ENCODE measurements at places on chromosomes 16 and 17. TPM values are rescaled to one million over a fixed set of nuclear protein-coding genes. Genes with fewer than 3 reads are reported as not detected.

SKAP1 gene
- polyA plus RNA-seq, result 0.38 TPM

SSTR5 gene
- polyA plus RNA-seq, result 1.3 TPM

DNA sequence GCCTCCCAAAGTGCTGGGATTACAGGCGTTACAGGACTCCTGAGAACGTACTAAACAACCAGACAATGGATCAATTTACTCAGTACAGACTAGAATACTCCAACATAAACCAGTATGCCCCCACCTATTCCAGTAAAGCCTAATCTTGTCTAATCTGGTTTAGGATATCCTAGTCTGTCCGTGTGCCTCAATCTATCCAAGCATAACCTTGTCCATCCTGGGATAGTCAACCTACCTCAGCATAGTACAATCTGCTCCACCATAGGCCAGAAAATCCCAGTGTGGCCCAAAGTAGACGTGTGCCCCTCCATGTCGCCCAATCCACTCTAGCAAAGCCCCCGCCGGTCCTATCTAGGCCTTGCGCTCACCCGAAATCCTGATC lies 625 bp downstream of the DVL2 start:
- DNase-seq, result no peak

GRCh38 chr16:15900901-15901500 lies 12.6 kb upstream of the CEP20 start:
- DNase-seq, result no peak

ZNF263 gene
- polyA plus RNA-seq, result 16.6 TPM

DNA sequence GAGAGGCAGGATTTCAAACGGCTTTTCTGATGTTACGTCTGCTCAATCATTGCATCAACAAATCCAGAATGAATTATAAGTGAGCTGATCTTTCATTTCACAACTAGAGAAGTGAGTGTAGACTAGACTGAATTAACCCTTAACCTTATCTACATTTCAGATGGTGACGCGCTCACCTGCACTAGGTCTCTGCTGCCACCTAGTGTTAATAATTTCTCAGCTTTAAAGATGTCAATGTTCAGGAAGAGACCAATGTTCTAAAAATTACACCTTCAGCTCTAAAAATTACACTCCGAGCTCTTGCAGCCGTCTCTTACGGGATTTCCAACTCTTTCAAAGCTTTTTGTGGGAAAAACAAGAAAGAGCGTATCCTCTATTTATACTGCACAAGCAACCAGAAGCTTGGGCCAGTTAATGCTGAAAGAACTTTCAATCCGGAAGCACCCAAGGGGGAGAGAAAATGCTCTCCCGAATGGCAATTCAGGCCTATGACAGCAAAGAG lies 88.2 kb upstream of the FA2H start:
- no peak for DNase-seq

DNA sequence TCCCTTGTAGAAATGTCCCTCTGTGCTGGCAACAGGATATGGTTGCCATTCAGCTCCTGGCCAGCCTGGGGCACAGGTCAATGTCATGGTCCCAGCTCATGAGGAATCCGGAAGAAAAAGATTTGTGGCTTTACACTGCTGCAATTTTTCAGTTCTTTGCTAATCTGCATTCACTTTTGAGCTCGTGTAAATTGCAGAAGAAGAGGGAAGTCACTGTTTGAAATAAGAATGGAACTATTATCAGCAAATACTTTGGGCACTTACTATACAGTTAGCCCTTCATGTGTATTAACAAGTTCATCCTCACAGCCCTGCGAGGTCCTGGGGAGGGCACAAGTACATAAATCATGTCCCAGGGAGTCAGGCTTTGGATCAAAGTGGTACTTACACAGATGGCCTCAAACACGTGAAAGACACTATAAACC lies 14.2 kb downstream of the SLC47A2 start:
- DNase-seq, result no peak

- DNase-seq, result no peak
These were observed 341.4 kb downstream of the CDH11 start for GRCh38 chr16:64780445-64780844.

TPSD1 gene
- not detected for polyA plus RNA-seq

- DNase-seq, result no peak
These were observed 1.4 kb downstream of the CD19 start for GRCh38 chr16:28933171-28933570.

GRCh38 chr17:9064311-9064834 lies 43.1 kb downstream of the NTN1 start:
- DNase-seq, result no peak

GRCh38 chr17:50708050-50709000 lies 611 bp upstream of the ANKRD40 start:
- no peak for DNase-seq

IL34 gene
- polyA plus RNA-seq, result 0.82 TPM

All from heart left ventricle (tissue), 16 donors.